ENCODE measurements at places on chromosomes 5 and 9. TPM values are rescaled to one million over a fixed set of nuclear protein-coding genes. Genes with fewer than 3 reads are reported as not detected.

DNA sequence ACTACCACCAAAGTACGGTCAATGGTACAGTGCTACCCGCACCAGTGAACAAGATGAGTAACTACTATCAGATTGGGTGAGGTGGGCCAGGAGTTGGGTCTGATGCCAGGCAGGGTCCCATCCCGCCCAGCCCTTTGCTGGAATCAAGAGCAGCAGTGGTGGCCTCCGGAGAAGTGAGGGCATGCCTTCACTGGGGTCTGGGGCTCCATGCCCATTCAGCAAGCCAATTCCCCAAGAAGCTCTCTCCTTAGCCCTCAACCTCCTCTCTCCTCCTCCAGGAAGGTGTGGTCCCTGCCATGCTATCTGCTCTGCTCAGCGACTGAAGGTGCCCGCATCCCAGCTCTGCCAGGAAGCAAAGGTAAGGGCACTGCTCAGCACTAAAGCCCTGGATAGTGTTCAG, 62.7 kb upstream of the CPLX2 start:
- no peak for DNase-seq

DNA sequence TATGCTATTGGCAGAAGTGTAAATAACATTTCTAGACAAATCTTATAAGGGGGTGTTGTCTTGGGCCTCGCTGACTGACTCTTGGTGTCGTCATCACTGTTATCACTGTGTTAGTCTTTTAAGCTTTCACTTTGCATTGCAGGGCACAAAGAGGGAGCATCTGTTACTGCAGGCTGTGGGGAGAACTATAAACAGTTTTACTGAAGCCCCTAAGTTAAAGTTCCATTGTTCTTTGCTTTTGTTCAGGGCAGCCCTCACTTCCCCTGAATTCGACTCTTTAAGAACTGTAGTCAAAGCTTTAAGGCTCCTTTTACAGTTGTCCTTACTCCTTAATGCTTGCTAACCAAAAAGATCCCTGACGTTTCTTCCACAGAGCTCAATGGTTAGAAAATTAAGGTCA, 605.0 kb downstream of the RAB3C start:
- no peak for DNase-seq

GRCh38 chr5:131607903-131608540, 27.0 kb downstream of the RAPGEF6 start:
- no peak for DNase-seq

Gene POU5F2
- 0.56 TPM for total RNA-seq

GRCh38 chr5:25056836-25057235, 412.1 kb upstream of the CDH10 start:
- DNase-seq = no peak

Gene LEAP2
- 1.5 TPM for total RNA-seq

Gene KLHL3
- total RNA-seq = 39.6 TPM

Gene MEIKIN
- not detected for total RNA-seq

GRCh38 chr5:145797336-145797735, 37.8 kb downstream of the PRELID2 start:
- DNase-seq = no peak

GRCh38 chr9:87751868-87752267, 25.9 kb downstream of the CTSL start:
- DNase-seq = no peak

Gene HTR4
- total RNA-seq = 8.8 TPM

GRCh38 chr5:54620141-54620933, 102.8 kb downstream of the SNX18 start:
- no peak for DNase-seq

DNA sequence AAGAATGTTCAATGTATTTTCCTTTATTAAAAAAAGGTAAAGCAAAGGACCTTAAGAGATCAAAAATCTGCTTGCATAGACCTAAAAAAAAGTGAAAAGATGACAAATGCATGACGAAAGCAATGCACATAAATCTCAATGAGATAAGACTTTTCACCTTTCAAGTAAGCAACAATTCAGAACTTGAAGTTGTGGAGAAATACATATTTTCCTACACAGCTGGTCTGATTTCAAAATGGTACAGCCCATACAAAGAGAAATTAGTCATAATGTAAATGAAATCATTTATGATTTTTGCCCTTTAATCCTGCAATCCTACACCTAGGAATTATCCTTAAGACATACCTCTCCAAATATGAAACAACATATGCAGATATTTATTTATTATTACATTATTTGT, 568.0 kb downstream of the ANXA1 start:
- DNase-seq = no peak

DNA sequence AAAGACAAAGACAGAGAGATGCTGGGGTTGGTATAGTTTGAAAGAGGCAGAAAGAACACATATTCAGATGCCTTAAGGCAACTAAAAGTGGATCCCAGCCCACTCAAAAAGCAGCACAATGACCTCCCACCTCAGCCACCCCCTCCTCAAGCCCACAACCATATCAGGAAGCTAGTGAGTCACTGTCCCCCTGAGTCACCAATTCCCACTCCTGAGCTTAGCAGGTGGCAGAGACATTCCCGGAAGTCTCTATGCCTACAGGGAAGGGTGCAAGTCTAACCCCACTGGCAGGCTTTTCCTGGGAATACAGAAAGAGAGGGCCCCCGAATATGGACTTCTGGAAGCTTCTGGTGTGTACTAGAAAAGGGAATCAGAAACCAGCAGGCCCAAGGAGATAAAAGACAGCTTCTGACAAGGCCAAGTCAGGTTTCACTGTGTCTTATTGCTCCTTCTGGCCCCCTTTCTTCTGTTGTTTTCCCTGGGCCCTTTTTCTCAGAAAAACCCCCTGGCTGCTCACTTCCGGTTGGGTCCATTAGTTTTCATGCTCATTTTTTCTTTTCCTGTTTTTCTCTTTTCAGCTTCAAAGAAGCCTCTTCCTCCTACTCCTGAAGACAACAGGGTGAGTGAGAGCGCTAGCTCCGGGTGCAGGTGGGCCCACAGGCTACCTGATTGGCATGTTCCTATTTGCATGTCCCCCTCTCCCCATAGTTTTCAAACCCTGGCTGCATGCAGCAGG, 36.8 kb downstream of the ITK start:
- DNase-seq = no peak

Gene SOX30
- 0.42 TPM for total RNA-seq

Gene GMCL2
- not detected for total RNA-seq

Gene POLR3G
- total RNA-seq = 0.97 TPM

Gene GDNF
- 0.67 TPM for total RNA-seq

Gene PCDHA1
- not detected for total RNA-seq

Gene PHYHD1
- total RNA-seq = 30.4 TPM

Gene CCDC152
- total RNA-seq = 5.0 TPM

DNA sequence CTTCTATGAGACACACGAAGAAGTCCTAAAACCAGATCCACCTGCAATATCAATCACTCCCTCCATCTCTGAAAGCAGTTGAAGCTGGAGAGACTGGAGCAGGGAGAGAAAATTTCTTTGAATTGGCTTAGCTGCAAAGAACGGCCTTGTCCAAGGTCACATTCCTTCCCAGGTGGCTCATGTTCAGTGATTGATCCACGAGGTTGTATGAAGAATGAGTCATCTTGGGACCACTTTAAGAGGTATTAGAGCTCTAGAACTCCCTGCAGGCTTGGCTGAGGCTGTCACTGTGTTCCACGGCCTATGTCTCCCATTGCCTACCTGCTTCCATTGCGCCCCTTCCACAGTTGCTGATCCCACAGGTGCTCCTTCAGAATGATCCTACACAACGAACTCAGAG, 68.2 kb downstream of the HMHB1 start:
- DNase-seq = no peak

DNA sequence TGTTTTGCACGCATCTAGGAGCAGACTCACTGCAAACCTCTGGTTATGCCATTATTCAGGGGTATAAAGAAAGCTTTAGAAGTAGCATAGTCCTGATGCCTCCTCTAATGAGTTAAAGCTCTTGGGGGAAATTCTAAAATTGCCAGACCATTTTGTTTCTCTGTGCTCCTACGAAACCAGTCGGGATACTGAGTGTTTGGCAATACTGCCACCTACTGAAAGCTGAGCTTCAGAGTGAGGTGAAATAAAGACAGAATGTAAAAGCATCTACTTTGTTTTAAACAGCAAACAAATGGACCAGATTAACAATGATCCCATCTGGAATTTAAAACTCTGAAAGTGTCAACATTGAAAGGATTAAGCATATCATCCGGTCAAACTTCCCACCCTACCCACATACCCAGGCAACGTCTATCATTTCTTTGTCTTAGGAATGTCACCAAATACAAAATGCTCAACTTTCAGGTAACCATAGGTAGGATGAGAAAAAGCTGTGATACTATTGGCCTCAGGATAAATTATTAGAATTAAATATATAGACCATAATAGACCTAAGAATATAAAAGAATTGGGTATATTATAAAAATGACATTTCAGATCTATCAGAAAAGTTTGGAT, 77.8 kb upstream of the SHISAL2B start:
- DNase-seq = peak; percentile 30

Gene ANKRD20A1
- 16.5 TPM for total RNA-seq

Gene IFNB1
- total RNA-seq = not detected

DNA sequence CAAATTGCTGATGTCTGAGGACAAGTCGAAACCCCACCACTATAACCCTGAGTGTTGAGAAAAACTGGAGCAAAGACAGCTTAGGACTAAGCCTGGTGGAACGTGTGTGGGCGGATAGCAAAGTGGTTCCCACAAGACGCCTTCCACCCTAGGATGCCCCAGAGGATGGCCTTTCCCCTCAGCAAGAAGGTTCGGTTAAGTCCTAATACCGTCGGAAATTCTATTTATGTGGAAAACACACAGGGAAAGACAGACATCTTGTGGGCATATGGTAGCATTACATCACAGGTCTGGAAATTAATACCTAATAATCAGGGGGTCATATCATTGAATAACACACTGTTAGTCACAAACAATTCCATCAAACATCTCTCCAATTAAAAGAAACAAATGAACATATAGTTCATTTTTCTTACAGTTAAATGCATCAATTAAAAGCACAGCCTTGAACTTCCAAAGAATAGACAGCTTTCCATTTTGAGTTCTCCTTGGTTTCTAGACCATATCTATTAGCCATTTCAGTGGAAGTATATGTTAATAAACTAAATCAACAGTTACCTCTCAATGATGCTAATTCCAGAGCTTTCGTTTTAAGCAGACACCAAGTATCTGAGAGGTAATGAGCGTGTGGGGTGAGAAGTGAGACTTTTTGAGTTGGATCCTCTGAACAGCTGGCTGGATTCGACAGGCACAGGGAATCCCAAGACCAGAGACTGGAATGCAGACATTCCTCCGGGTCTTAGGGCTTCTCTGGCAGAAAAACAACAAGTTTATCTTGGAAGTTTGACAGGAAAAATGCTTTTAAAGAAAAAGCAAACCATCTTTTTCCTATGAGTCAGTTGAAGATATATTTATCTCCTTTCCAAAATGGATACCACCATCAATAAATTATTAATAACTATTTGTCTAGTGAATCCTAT, 2.9 kb upstream of the ICE1 start:
- no peak for DNase-seq

Gene OGN
- 41.7 TPM for total RNA-seq

DNA sequence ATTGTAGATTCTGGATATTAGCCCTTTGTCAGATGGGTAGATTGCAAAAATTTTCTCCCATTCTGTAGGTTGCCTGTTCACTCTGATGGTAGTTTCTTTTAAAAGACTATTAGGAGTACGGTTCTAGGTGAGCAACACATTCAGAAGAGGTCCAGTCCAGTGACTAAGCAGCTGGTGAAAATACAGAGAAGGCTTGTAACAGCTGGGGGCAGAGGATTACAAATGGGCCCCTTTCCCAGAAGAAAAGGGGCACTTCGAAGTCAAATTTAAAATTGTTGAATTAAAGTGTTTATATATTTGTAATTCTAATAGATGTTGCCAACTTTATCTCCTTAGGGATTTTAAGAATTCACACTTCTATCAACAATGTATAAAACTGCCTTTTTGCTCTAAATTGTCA, 720.5 kb downstream of the TLE4 start:
- DNase-seq = no peak

- no peak for DNase-seq
Measured at GRCh38 chr9:113664181-113664875, 200.8 kb downstream of the RGS3 start.

All from right cardiac atrium (tissue), 5 donors.